ENCODE measurements at places on chromosomes 11 and 22.

GRCh38 chr11:131859538-131860210 is 489.3 kb downstream of the NTM start:
- no peak for DNase-seq

GRCh38 chr22:17140022-17140421 is 18.9 kb upstream of the TMEM121B start:
- DNase-seq: no peak

- DNase-seq: no peak
Measured at GRCh38 chr11:7645206-7645605, 28.1 kb downstream of the CYB5R2 start.

DNA sequence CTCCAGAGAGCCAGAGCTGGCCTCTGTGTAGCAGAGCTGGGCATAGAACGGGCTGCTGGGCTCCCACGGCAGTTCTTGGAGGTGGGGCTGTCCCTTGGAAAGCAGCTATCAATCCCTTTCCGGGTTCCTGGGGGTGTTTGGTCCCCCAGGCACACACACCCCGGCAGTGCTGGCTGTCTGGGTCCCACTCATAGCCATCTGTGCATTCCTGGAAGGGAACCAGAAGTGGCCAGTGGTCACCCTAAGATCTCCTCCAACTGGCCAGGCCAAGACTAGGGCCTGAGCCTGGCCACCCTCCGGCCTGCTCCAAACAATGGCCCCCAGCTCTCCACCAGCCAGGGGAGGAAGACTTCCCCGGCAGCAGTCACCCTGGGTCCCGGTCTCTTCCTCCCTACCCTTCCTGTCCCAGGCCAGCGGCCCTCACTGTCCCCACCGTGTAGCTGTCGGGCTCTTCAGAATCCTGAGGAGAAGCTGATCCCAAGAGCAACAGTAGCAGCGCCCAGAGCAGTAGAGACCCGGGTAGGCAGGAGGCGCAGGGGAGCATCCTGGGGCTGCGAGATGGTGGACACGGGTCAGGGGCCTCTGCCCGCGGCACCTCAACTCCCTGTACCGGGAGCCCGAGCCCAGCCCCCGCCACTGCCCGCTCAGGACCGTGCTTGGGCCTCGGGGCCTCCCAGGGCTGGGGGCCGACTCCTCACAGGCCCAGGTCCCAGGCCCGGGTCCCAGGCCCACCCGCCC is 620 bp downstream of the EFEMP2 start:
- DNase-seq: no peak

DNA sequence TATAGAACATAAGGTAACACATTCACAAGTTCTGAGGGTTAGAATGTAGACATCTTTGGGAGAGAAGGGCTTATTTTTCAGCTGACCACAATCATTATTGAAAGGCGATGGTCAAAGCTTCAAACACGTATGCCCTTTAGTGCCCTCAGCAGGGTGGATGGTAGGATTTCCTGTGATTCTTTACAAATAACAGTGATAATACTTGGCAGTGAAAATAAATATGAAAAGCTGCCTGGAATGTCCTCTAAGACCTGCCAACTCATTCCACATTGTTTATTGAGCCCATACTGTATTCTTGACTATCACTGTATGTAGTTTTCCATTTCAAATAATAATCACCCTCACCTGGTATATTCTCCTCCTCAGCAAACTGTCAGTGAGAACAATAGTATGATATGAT is 13.7 kb upstream of the MPEG1 start:
- no peak for DNase-seq

GRCh38 chr11:134224710-134225664 is 516 bp downstream of the VPS26B start:
- DNase-seq: peak; percentile 52

GRCh38 chr22:35150183-35151107 is 84.5 kb downstream of the ISX start:
- peak; percentile 56 for DNase-seq

- no peak for DNase-seq
Measured at GRCh38 chr11:27413218-27413617, 50.2 kb upstream of the CCDC34 start.

- DNase-seq: no peak
Measured at GRCh38 chr11:126904520-126904919, 96.0 kb downstream of the KIRREL3 start.

DNA sequence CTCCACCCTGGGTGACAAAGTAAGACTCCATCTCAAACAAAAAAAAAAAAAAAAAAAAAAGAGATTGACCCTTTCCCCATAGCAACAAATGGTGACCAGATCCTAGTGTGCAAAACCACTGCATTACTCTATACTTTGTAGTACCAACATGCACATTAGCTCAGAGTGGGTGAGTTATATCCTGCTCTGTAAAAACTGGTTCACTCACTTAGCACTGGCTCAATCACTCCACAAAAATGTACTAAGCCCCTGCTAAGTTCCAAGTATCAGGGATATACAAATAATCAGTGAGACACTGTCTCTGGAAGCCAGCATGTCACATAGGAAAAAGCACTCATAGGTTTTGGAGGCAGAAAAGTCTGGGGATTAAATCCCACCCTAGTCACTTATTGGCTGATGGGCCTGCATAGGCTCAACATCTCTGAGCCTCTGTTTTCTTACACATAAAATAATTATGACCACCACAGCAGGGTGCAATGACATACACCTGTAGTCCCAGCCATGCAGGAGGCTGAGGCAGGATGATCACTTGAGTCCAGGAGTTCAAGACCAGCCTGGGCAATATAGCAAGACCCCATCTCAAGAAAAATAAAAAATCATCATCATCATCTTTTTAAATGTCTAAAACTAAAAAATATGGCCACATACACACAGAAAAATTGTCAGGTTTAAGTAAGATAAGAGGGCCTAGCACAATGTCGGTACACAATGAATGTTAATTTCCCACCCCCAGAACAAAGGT is 11.9 kb downstream of the FAM168A start:
- DNase-seq: no peak

GRCh38 chr11:113319085-113319484 is 4.7 kb downstream of the TTC12 start:
- no peak for DNase-seq

All from stimulated activated CD4-positive, alpha-beta T cell treated with anti-CD3 and anti-CD28 coated beads, Interleukin-12 subunit alpha, Interleukin-12 subunit beta, amount 100 ng/mL, for 4 hours (primary cell).